ENCODE measurements at places on chromosomes 4 and X.

DNA sequence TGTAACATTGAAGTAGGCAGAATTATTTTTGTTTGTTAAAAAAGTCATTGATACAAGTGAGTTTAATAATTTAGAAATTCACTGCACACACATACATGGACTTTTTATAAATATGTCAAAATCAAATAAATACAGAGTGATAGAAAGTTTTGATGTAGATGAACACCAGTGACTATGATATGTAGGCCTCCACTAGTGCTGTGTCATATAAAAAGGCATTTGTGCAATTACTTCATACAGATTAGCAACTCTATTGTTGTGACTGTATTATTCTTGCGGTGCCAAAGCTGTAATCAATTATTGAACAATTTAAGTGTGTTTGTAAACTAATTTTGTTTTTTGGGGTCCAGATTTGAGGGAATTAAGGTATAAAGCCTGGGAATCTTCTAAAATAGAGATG lies 366.2 kb upstream of the PITX2 start:
- no peak for DNase-seq

GRCh38 chr4:62006108-62006507 lies 806.0 kb downstream of the ADGRL3 start:
- DNase-seq = no peak

DNA sequence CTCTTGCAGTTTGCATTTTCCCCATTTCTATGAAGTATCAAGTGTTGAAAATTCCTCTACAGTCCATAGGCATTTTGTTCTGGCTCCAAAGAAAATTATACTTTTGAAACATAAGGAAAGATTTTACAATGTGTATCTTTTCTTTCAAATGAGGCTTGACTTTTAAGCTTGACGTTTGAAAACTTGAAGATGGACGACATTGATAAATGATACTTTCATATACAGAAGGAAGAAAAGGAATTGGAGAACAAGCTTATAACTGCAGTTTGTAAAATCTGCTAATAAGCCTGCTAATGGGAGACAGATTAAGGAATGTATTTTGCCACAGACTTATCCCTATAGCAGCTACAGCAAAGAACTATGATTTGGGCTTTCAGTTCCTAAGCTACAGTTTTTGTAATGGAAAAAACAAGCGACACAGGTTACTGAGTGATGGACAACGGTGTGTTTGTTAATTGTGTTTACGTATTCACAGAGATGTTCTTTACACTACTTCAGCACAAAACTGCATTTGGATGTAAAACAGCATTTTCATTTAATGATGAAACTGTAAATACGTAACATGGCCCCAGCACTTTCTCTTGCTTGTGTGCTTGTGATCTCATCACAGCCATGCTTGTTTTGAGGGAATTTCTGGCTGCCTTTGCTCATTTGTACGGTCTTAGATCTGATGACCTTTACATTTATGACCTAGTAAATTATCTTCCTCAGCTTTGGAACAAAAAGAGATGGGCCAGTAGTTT lies 83.2 kb upstream of the FAT1 start:
- DNase-seq = no peak

DNA sequence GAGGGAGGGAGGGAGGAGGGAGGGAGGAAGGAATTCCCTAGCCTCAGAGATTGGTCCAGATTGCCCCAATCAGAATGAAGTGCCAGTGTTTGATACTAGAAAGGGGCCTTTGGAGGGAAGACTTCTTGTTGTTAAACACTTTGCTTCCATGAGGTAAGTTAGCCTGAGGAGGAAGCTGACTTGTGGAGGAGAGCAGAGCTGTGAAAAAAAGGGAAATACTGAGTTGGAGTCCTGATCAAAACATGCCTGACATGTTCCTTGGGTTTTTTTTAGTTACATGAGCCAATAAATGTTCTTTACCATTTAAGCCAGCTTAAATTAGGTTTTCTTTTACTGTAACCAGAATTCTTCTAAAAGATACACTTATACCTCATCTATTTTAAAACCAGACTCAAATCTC lies 57.6 kb downstream of the GSX2 start:
- DNase-seq = no peak

GRCh38 chr4:141013899-141014298 lies 119.4 kb downstream of the RNF150 start:
- no peak for DNase-seq

DNA sequence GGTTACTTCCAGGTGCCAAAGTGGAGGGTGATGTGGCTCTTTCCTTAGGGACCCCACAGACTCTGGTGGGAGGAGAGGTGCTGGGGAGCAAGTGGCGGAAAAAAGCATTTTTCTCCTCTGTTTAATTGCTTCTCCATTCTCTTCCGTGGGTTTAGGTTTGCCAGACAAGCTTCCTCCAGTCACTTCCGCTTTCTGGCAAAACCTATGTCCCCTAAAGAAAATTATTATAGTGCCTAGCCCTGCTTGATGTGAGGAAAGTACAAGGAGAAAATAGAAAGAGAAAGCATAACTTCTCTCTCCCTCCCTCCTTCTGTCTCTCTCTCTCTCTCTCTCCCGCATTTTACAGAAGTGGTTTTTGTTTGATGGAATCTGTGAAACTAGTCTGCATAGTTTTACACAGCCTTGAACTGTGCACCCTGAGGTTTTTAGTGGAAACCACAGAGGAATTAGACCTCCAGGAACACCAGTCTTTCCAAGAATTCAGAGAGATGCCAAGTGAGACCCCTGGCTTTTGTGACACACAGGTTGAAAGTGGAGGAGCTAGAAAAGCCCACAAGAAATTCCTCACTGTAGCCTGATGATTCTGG lies 231.1 kb upstream of the ANXA3 start:
- DNase-seq = no peak

DNA sequence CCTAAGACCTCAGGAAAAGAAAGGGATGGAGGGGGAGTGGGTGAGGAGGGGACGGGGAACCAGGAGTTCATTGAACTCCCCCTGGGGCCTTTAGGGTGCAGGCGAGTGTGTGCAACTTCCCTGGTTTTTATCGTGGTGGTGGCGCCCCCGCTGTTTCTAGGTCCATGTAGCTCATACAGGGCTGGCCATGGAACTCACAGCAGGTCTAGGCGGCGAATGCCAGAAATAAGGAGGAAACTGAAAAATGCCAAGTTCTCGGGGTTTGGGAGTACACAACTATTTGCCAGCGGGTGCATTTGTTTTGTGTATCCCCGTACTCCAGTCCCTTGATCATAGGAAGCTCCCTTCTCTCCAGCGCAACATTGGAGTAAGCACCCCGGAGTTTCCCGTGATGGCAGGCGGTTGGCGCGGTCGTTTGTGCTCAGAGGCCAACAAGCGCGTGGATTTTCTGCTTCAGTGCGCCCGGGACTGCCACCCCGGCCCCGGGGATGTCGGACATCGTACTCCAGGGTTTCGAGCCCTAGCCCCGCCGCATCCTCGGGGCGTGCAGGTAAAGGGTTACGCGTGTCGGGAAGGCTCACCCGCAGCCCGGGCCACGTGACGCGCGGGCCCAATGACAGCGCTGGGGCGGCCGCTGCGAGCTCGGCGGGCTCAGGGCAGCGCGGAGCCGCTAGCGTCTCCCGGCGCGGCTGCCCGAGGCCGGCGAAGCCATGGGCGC lies 208.9 kb downstream of the NWD2 start:
- DNase-seq = no peak

- no peak for DNase-seq
Measured at GRCh38 chrX:3485727-3486126, 139.3 kb upstream of the MXRA5 start.

- DNase-seq = no peak
Measured at GRCh38 chr4:75302648-75303047, 211.6 kb downstream of the RCHY1 start.

DNA sequence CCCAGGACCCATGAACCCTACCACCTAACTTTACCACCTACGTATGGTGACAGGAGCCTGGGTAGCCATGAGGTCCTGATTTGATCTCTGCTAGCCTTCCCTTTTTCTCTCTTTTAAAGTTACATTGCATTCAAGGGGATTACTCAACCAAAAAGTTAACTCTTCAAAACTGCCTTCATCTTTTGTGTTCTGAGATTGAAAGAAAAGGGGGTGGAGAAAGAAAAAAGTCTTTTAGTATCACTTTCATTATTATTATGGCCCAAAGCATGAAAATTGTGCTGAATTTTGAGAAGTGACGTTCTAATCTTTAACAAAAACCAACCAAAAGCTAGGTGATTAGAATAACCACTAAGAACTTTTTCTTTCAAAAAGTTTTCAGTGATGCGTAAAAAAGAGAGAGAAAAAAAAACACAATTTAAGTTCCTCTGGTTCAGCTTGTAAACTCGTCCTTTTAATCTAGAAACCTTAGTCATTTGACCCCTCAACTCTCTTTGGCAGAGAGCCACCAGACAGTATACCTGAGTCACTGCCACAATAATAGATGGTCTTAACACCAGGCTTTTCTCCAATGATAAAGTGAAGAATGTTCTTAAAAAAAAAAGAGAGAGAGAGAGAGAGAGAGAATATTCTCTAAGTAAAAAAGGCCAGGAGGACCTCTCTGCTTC lies 347.4 kb upstream of the FGF13 start:
- DNase-seq = peak; percentile 42

DNA sequence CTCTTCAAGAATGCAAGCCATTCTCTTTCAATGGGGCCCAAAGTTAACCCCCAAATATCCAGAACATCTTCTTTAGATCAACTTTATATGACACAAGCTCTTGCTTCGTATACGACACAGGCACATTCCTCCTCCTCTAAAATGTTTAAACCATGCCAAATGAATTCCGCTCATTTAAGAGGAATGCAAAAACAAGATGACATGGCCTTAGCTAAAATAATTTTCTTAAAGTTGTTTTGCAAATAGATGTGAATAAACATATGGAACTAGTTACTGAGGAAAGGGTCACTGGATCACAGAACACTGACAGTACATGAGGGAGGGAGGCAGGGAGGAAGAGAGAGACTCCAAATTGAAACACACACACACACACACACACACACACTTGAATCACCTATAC lies 97.4 kb downstream of the RASL11B start:
- peak; percentile 56 for DNase-seq

DNA sequence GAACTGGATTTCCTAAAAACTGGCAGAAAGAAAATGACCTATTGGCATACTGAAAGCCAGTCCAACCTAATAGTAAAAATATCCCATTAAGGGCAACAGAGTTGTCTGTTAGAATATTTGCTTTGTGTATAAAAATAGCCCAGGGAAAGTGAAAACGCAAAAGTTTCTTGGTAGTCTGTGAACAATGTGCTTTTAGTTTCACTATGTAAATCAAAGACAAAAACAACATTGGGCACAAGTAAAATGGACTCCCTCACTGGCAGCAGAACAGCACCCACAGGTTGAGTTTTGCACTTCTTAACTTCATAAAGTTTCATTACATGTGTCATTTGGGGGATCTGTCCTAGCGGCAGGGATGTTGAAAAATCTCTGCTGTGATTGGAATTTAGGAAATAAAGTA lies 4.3 kb upstream of the FGG start:
- no peak for DNase-seq

DNA sequence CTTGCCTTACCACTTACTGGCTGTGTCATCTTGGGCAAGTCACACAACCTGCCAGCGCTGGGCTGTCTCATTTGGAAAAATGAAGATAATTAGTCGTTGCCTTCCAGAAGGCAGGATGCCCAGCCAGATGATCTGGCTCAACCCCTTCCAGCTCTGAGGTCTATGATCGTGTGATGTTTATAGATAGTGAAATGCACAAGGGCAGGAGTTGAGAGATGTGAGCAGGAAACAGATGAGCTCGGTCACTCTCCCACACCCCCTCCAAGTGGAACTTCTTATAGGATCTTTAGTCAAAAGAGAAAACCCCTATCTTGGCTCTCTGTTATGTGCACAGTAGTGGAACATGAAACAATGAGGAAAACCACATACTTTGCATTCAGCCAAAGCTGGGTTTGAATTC lies 336.8 kb upstream of the PPARGC1A start:
- no peak for DNase-seq

DNA sequence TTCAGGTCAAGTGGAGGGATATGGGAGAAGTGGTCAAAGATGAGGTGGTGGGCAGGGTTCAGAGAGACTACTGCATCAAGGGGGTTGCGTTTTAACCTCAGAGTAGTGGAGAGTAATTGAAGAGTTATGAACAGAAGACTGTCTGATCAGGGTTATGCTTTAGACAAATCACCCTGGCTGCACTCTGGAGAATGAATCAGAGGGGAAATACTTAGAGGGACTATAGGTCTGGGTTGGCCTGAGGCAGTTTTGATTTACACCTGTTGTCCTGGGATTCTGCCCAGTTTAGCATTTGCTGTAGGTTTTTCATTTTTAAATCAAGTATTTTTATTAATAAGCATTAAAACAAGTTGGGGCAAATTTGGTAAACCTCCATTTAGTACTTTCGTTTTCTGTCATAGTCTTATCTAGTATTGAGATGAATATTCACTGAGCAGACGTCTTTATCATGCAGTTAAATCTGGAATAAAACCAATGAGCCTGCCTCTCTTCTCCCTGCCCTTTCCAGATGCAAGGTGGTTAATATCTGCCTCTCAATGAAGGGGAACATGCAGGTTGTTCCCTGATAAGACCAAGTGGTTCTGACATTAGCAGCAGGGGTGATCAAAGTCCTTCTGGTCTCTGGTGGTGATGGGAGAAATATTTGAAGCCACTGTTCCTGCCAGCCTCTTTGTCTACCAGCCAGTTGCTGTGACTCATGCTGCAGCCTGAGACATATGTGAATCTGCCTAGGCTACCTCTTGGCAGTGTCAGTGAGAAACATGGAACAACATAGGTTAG lies 116.0 kb upstream of the RPS6KA3 start:
- no peak for DNase-seq

DNA sequence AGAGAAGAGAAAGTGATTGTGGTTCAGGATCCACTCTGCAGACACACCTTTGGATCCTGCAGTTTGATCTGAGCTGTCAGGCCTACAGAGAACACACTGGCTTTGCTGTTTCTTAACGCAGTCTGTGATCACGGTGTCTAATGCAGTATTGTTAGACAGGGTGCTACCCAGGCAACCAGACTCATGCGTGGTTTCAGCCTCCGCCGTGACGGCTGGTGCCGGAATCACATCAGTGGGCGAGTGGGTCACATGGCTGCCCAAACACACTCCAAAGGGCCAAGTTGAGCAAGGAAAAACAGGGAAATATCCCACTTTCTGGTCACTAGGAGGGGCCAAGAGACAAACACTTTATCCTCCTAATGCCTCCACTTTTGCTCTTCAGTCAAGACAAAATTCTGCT lies 27.5 kb downstream of the CCDC149 start:
- no peak for DNase-seq

DNA sequence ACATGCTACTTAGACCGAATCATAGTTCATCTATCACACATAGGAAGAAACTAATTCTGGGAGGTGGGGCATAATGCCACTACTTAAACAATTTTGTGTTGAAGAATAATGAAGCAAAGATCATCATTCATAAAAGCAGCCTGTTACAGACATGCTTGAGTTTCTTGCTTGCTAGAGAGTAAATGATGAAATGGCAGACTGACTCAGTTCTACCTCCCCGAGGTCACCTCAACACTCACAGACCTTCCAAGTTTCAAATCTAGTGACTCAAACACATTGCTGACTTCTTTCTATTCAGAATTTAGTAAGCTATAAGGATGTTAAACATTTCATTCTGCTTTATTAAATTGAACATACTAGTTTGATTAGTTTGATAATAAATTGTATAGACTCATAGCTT lies 636.5 kb upstream of the FRG1 start:
- no peak for DNase-seq

Measured in HCEC 1CT (cell line).